CD8-positive, alpha-beta memory T cell (primary cell): ENCODE measurements at places on chromosomes 13 and 19.

GRCh38 chr13:77457966-77458365 is 77.5 kb upstream of the SCEL start:
- DNase-seq = no peak

- no peak for DNase-seq
These were observed 14.2 kb downstream of the EFNB2 start for GRCh38 chr13:106521095-106521799.

DNA sequence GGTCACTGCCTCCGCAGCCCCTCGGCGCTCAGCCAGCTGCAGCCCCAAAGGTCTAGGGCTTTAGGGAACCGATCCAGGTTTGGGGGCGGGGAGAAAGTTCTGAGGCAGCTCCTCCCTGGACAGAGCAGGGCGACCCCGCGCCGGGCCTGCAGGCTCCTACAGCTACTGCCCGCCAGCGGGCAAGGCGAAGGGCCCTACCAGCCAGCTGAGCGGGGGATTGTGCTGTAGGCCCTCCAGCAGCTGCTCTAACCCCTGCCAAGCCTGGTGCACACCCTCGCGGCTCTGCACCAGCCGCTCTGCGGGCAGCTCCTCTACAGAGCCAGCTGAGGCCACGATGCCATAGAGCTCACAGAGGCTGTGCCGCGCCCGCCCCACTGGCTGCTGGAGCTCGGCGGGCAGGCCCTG is 14.0 kb downstream of the PLIN4 start:
- no peak for DNase-seq

GRCh38 chr19:29675650-29676186 is 10.5 kb downstream of the PLEKHF1 start:
- no peak for DNase-seq

DNA sequence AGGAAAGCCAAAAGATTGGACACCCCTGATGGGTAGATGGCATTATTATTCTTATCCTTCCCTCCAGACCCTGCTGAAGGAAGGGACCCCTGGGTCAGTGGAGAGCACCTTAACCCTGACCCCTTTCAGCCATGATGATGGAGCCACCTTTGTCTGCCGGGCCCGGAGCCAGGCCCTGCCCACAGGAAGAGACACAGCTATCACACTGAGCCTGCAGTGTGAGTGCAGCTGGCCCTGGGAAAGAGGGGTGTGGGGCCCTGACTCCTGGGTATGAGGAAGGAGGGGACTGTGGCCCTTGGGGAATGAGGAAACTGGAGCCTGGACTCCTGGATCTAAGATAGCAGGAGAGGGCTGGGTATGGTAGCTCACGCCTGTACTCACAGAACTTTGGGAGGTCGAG is 2.7 kb downstream of the KIRREL2 start:
- DNase-seq = no peak

- peak; percentile 32 for DNase-seq
These were observed 260.9 kb downstream of the MTUS2 start for GRCh38 chr13:29081036-29081435.

- DNase-seq = no peak
These were observed 5.2 kb downstream of the NXNL1 start for GRCh38 chr19:17455308-17456123.

GRCh38 chr19:10139952-10140351 is 20.3 kb upstream of the EIF3G start:
- DNase-seq = no peak

DNA sequence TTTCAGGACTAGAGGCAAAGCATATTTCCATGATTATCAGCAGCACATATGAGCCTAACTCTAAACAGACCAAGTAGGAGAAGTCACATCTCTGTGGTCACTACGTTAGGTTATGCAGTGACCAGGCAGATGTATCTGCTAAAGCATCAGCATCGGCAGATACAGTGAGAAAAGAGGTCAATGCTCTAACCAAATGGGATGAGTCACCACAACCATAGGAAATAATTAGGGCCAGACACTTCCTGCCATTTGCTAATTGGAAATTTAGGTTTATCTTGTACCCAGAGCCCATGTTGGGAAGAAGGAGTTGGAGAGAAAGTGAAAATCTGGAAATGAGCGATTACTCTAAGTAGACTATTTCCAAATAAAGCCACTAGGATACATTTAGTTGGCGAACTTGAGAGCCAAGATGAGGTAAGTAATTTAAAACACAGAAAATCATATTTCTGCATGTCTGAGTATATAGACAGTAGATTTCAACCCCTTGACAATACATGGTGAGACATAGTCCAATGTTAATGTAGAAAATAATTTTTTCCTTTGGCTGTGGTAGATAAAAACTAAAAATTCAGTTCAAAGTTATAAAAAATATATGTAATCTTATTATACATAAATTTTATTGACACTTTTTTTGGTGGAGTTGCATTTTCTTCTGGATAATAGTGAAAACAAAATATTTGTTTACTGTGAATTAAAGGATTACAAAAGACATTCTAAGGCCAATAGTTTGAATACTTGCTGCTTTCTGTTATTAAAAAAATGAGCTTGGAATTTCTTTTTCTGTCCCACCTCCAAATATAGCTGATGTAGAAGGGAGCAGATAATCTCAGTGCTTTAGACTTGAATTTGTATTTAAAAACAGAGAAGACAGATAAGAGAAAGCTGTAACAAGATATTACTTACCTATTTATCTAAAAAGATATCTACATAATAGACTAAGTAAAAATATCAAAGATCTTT is 104.4 kb upstream of the CSNK1A1L start:
- DNase-seq = no peak

- DNase-seq = no peak
These were observed 926.8 kb upstream of the MIR17HG start for GRCh38 chr13:90420683-90421082.

DNA sequence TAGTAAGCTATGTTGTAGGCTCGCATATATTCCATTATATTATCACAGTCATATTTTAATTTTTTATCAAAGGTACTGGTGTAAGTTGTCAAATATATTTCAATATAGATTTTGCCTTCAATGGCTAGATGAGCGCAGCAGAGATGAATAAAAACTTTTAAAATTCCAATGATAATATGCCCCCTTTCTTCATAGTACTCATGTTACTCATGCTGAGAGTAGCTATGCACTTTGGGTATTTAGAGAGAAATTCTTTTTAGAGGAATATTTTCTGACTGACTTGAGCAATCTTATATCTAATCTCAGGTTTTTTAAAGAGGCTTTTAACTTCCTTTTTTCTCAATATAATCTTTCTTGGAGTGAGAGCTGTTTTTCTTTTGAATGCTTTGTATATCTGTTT is 11.4 kb downstream of the ZNF254 start:
- no peak for DNase-seq

GRCh38 chr19:47145639-47146486 is 15.2 kb downstream of the SAE1 start:
- DNase-seq = no peak

DNA sequence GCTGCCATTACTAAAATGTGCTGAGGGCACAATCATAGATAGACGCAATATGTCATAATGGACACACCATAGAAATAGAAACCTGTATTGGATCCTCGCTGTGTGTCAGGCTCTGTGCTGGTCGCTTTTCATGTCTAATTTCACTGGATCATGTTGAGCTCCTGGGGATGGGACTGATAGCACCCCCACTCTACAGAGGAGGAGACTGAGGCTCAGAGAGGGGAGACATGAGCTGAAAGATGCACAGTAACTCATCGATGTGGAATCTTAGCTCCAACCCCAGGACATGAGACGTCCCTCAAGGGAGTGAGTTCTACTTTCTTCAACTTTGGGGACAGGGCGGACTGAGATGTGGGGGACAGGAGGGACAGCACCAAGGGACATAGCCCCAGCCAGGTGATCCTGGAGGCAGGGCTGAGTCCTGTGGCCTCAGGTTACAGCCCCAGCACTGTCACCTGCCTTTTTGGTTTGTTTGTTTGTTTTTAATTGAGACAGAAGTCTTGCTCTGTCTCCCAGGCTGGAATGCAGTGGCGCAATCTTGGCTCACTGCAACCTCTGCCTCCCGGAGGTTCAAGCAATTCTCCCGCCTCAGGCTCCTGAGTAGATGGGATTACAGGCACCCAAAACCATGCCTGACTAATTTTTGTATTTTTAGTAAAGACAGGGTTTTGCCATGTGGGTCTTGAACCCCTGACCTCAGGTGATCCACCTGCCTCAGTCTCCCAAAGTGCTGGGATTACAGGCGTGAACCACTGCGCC is 6.6 kb upstream of the GIPC1 start:
- DNase-seq = no peak

DNA sequence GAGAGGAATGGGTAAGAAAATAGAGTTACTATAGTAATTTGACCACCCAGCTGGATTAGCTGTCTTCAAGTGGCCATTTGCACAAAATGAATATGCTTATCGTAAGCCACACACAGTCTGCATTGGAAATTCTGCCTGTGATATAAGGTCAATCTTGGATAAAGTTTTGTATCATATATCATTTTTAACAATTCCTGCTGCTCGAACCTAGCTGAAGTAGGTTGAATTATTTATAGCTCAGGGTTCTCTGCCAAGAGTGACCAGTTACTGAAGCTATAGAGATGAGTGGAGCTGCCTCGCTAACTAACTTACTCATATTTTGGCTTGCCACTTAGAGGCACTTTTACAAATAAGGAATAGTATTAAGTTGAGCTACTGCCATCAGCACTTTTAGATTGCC is 220.9 kb downstream of the RGCC start:
- no peak for DNase-seq

DNA sequence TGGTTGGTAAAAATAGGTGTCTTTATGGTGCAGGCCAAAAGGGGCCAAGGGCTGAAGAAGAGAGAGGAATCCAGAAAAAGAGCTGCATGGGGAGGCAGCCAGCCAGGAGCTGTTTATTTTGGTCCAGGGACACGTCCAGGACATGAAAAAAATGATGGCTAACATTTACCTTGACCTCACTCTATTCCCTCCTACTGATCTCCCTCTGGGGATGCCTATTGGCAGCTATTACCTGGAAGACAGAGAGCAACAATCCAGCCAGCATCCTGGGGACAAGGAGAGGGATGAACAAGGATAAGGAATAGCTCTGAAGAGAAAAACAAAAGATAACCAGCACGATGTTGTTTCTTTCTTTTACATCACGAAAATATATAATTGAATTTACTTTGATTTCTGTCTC is 1599.6 kb downstream of the SLITRK5 start:
- DNase-seq = no peak

- no peak for DNase-seq
These were observed 442.4 kb downstream of the TSHZ3 start for GRCh38 chr19:30906871-30907270.

- peak; percentile 38 for DNase-seq
These were observed 29.6 kb upstream of the RCBTB2 start for GRCh38 chr13:48562296-48563066.

DNA sequence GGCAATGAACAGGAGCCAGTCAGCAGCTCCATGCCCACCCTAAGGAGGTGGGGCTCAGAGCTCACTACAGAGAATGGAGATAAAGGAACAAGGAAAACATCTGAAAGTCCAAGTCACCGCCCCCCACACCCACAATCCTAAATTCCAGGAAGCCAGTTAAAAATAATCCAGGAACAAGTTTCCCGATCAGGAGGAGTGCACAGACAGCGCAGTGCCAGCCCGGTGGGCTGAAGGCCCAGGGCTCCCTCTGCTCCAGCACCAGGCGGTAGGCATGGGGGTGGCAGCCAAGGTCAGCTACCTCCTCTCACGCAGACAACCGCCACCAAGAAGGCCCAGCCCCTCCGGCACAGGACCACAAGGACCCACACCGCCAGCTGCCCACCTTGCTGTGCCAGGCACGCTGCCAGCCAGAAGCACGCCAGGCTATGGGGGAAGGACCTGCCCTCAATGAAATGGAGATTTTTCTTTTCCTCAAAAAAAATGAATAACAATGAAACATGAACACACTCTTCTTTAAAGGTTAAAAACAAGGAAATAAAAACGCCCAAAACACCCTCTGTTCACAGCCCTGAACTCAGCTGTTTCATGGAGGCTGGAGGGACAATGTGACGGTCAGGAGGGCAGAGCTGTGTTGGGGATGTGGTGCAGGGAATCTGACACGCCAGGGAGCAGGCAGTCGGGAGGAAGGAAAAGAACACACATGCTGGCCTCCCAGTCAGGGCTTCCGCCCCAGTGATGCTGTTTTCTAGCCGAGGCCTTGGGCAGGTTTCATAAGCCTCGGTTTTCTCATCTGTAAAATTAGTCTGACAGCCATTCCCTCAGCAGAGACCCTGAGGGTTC is 11.0 kb downstream of the STK24 start:
- DNase-seq = no peak

GRCh38 chr19:1062387-1063029 is 4.5 kb upstream of the ARHGAP45 start:
- no peak for DNase-seq

DNA sequence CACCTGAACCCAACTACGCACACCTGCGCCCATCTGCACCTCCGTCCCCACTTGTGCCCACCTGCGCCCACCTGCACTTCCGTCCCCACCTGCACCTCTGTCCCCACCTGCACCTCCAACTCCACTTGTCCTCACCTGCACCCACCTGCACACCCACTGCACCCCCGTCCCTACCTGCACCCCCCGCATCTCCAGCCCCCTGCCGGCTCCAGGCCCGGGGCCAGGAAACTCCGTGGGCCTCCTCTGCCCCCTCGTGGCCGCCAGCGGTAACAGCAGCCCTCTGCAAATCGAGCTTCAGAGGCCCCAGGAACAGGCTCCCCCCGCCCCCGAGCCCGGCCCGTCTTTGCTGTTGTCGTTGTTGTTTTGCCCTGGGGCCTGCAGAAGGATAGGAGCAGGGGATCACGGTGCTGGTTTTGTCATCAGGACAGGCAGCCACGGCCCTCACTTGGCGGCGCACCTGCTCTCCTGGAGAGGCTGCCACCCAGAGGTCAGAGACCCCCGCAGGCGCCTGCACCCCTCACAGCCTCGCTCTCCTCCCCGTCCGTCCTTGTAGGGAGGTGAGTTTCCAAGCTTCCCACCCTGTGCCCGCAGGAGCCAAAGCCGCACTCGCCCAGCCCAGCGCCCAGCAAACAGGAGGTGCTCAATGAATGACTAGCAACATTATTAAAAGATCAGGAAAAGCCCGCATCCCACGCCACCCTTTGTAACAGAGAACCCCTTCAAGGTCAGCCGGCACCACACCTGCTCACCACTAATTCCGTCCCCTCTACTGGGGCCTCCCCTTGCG is 65.4 kb downstream of the GNG7 start:
- peak; percentile 74 for DNase-seq

GRCh38 chr19:21694171-21694906 is 73.0 kb downstream of the ZNF100 start:
- no peak for DNase-seq

- no peak for DNase-seq
These were observed 92.2 kb upstream of the ZNF536 start for GRCh38 chr19:30280018-30280417.

DNA sequence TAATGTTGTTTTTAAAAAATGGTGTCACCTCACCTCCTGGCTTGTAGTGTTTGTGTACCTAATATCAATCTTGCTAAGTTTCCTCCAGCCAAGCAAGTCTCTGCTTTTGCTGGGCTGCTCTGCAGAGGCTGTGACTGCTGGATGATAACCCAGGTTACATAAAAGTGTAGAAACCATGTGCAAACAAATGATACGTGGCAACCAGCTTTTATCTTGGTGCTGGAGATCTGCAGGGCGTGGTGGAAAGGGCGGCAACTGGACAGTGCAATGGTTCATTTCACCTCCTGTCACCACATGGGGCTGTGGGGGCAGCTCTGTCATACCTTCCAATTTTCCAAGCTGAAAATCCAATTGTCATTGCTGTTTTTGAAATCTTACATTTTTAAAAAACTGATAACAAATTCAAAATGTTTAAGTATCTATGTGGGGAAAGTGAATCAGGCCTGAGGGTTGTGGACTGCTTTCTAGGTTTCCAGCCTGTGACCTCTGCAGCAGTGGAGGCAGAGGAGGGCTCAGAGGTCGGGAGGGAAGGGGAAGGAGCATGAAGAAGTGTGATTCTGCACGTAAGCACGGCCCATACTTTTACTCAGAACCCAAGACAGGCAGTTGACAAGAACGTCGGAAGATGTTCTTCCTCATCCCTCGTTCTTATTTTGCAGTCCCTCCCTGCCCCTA is 9.7 kb downstream of the GPR42 start:
- DNase-seq = no peak
